ENCODE measurements at places on chromosomes 2 and 18.
A peak's percentile ranks its signal among the peaks of the same experiment; 100 is the strongest.

DNA sequence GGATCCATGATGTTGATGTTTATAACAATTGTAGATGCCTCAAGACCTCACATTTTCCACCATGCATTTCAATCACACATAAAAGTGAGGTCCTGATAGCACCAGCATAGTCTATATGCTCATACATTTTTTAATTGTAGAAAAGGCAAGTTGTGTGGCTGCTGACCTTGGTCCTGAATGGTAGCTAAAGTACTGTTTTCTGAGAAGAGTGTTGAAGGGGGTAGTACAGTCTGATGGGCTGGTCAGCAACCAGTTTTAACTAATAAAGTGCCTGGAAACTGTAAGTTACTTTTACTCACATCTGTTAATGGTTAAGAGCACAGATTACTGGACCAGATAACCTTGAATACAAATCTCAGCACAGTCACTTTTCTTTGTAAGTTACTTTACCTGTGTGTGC, 15.9 kb downstream of the ZNF638 start:
- DNase-seq = no peak

GRCh38 chr2:201157694-201158093, 25.2 kb upstream of the CASP10 start:
- no peak for DNase-seq

GRCh38 chr2:166862468-166863132, 25.7 kb upstream of the XIRP2 start:
- no peak for DNase-seq

DNA sequence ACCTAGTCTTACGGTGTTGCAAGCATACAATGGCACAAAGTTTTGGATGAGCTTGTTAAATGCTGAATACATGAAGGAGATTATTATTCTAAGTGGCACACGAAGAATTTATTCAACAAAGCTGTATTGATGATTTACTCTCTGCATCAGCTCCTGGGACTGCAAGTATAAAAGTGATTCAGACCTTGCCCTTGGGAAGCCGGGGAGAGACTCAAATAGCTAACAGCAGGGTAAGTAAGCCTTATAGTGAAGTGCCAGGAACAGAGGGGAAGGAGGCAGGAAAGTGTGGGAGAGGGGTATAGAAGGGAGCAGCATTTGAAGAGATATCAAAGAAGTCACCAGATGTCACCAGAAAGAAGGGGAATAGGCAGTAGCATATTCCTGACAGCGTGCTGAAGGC, 115.4 kb downstream of the MCFD2 start:
- DNase-seq = no peak

DNA sequence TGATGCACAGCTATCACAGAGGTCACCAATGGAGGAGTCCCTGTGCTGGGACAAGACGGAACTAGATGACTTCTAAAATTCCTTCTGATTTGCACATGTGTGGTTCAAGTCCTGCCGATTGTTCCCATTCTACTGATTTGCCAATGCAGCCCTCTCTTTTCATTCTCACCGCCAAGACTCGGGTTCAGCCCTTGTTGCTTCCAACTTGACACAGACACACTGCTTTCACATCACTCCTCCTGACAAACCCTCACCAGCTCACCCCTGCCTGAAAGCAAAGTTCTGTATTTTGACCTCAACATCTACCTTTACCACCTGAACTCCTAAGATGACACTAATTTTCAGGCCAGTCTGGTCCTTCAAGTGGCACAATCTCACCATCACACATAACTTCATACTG, 25.5 kb downstream of the REEP1 start:
- no peak for DNase-seq

GRCh38 chr2:46135228-46135855, 161.9 kb upstream of the EPAS1 start:
- no peak for DNase-seq

DNA sequence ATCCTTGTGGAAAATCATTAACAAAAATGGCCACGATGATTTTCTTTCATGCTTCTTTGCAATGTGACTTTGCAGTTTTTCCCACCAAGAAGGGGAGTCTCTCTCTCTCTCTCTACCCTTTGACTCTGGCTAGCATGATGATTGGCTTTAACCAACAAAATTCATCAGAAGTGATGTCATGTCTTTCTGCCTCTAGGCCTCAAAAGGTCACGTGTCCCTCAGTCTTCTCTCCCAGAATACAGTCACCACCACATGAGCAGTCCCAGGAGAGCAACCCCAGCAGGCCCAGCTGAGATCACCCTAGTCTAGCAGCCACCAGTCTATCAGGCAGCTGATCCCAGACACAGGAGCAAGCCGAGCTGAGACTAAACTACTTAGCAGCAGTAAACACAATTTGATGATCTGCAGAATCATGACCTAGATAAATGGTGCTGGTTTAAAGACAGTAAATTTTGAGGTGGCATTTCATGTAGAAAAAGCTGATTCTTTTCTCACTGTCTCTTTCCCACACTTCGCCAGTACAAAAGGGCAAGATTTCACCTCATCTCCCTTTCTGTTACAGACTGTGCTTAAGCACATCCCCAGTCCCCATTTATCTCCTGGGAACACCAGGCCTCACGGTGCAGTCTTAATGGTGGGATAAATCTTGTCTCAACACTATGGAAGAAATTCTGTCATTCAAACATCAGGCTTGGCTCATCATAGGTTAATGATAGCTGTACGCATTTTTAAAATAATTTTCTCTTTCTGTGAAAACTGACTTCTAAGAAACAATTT, 132.7 kb downstream of the SCG2 start:
- no peak for DNase-seq

- DNase-seq = peak; percentile 79
Measured at GRCh38 chr2:65264821-65265670, 37.4 kb downstream of the ACTR2 start.

DNA sequence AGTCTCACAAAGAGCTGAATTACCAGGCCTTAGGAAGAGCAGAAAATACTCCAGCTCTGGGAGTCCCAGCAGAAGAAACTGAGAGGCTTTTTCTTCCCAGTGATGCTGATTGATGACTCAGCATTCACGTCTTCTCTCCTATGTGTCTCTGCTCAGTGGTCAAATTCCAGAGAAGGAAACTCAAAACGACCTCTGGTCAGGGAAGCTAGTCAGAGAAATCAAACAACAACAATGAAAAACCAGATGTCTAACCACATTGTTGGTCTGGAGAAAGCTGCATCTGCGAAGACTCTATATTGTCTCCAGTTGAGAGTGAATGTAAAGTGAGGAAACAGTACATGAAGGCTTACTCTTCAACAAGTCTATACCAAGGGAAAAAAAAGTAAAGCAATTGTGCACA, 28.6 kb upstream of the CERS6 start:
- DNase-seq = no peak

- no peak for DNase-seq
Measured at GRCh38 chr2:128617661-128618060, 299.0 kb upstream of the HS6ST1 start.

- peak; percentile 88 for DNase-seq
Measured at GRCh38 chr2:212892193-212892592, 259.2 kb downstream of the IKZF2 start.

DNA sequence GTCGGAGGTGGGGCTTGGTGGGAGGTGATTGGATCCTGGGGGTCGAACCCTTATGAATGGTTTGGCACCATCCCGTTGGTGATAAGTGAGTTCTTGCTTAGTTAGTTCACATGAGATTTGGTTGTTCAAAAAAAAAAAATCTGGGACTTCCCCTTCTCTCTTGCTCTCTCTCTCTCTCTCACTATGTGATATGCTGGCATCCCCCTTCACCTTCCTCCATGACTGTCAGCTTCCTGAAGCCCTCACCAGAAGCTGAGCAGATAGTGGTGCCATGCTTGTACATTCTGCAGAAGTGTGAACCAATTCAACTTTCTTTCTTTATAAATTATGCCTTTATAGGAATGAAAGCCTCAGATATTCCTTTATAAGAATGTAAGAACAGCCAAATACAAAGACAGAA, 269.7 kb upstream of the APCDD1 start:
- no peak for DNase-seq

DNA sequence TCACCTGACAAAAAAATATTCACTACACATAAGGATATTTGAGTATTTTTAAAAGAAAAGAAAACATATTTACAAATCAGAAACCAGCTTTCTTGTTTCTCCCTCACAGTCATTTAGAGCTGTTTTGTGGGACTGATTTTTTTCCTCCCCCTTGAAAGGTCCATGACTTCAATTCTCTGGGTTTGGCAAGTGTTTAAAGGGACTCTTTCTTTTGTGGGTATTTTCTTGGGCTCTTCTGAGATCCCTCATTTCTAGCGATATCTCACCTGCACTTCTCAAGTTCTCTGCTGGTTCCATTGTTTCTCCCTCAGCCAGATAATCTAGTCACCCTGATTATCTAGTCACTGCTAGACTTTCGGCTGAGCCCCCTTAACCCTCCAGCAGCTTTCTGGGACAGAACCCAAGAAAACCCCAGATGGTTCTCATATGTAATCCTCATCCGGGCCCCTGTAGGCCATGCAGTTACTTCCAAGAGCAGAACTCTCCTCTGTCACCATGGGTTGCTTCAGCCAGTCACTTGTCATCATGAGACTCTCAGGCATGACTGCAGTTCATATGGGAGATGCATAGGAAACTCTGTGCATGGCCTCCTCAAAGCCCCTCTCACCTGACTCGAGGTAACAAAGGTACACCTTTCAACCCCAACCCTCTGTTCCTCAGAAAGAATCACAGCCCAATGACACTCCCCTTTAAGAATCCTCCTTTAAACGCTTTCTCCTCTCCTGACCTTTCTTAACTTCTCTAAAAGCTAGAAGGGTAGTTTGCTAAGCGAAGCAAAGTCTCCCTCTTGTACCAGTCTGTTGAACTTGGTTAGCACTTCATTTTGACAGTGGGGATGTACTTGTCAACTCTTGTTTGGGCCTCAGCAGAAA, 36.7 kb upstream of the ITGA4 start:
- peak; percentile 27 for DNase-seq

DNA sequence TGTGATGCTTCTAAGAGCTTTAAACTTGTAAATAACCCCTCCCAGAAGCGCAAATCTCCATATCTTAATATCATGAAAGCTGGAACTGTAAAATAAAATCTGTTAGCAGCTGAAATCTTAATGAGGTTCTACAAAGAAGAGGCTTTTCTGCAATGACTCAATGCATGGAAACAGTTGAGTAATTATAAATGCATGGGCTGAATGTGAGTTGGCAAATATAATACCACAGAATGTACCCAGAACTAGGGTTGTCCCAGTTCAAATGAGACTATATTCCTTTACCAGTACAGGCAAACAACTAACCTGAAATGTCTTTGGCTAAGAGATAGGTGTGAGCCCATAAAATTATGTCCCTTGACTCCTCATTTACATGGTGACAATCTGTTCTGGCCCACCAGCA, 52.9 kb downstream of the SATB2 start:
- DNase-seq = no peak

GRCh38 chr2:196403471-196403870, 232.1 kb upstream of the STK17B start:
- DNase-seq = no peak

DNA sequence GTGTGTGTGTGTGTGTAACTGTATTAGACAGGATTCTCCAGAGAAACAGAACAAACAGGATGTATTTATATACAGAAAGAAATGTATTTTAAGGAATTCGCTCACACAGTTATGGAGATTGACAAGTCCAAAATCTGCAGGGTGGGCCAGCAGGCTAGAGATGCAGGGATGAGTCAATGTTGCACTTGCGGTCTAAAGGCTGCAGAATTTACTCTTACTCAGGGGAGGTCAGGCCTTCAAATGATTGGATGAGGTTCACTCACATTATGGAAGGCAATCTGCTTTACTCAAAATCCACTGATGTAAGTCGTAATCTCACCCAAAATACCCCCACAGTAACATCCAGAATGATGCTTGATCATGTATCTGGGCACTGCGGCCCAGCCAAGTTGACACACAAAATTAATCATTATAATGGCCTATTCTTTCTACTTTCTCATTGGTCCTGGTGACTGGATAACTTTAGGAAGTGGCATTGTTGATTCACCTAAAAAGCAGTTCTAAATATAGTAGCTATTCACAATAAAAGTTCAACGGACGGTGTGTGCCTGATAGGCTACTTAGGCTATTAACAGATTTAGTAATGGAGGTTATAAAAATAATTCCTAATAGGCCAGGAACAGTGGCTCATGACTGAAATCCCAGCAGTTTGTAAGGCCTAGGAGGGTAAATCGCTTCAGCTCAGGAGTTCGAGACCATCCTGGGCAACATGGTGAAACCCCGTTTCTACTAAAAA, 40.6 kb upstream of the ACYP2 start:
- DNase-seq = no peak

DNA sequence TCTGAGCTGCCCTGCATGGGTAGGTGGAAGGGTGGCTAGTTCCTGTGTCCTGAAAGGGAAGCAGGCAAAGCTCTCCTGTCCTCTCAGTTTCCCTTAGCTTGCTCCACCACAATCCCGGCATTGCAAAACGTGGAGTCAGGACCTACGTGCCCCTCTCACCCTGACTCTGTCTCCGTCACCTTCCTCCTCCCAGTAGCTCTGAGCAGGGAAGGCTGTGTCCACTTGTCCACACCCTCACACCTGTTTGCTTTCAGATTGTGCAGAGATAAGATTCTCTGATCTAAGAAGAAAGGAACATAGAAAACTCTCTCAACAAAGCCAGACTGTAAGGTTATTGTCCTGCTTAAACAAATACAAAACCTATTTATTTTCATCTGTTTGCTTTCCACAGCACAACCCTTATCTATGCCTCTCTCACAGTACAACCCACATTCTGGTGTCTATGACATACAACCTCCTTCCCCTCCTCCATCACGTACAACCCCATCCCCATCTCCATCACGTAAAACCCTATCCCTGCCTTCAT, 79.0 kb downstream of the ALPK2 start:
- DNase-seq = no peak

DNA sequence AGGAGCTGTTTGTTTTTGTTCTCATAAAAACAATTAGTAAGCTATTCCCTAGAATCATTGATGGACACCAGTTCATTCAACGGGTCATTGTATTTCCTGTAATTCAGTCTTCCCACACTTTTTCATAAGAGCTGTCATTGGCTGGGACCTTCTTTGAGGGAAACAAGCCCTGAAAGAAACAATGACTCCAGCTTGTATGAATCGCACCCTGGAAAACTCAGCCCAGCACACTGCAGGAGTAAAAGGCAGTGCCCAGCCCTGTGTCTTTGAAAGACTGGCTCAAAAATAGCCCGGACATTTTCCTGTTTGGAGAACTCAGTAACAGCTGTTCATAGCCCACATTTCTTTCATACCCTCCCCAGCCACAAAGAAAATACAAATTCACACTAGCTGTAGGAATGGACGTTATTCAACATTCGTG, 81.5 kb downstream of the NCKAP5 start:
- DNase-seq = no peak

DNA sequence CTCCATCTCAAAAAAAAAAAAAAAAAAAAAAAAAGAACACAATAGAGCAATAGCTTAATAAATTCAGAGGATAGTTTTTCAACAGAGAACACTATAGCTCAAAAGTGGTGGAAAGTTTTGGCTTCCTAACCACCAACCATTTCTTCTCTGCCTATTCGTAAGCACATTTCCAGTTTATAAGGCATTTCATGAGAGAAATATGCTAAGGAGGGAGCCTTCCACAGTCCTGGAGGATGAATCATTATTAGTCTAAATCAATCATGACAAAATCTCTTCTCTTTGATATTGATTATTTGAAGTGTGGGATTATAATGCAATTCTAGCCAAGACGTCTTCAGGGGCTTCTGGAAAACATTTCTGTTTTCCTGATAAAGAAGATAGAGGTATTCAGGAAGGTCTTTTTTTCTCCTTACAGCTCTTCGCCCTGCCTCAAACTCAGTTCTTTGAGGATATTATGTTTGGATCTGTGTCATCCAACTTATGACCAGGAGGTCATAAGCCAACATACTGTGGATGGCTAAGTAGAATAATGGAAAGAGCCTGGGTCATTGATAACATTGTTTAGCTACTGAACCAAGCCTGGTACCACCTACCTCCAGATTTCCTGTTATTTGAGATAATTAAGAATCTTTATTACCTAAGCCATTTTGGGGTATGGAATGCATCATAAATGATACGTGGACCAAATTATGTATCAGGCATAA, 207.3 kb downstream of the TRIB2 start:
- DNase-seq = no peak

Measured in NCI-H82 (cell line).